ENCODE measurements at places on chromosomes 11 and 22.

DNA sequence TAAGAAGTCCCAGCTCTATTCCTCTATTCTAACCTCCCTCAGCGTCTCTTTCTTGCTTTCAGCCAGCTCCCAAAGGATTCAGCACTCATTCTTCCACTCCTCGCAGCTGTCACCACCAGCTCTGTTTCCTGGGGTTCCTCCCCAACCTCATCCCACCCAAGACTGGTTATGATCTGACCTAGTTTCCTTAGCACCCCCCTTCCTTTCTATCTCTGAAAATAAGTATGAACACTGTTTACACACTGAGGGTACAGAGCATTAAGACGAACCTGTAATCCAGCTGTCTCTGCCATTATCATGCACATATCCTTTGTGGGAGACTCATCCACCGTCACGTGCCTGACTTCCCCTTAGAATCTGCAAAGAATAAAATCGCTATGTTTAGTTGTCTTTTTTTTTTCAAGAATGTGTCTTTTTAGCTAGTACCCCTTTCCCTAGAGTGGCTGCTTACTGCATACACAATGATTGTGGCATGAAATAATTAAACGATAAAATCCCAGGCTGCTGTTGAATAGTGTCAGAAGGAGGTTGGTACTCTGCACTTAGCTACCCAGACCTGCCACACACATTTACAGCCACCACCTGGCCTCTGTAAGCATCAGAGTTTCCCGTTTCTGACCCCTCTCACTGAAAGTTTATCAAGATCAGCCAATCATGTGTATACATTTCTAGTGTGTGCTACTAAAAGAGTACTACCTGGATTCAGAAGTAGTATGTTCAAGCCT, 26.9 kb upstream of the CSTF3 start:
- DNase-seq, result peak; percentile 63

DNA sequence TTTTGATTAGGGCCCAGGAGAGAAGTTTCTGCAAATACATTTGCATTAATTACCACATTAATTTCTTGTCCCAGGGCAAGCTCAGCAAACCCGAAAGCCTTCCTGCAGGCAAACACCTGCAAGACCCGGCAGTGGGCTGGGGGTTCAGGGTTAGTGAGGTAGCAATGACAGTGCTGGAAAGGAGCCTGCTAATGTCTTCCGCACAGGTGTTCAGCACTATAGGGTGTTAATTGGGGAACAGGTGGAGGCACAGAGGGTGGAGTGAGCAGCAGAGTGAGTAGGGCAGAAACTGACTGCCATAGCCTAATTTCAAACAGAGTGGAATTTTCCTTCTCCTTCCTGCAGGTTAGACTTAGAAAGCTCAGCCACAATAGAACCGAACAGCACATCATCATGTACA, 50.9 kb upstream of the UBASH3B start:
- no peak for DNase-seq

DNA sequence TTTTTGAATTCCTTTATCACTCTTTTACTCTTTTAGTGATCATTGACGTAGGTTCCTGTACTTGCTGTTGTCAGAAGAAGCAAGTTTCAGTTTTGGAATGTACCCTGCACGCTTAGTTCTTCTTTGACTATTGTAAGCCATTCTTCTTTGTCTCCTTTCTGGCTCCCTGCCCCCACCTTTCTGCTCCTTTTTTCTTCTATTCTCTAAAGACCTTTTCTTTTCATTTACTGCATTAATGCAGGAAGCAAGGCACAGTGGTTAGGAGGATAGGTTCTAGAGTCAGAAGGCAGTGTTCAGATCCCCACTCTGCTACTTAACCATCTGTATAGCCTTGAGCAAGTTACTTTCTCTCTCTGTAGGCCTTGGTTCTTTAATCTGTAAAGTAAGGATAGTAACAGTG, 33.7 kb upstream of the RAG2 start:
- DNase-seq, result no peak

DNA sequence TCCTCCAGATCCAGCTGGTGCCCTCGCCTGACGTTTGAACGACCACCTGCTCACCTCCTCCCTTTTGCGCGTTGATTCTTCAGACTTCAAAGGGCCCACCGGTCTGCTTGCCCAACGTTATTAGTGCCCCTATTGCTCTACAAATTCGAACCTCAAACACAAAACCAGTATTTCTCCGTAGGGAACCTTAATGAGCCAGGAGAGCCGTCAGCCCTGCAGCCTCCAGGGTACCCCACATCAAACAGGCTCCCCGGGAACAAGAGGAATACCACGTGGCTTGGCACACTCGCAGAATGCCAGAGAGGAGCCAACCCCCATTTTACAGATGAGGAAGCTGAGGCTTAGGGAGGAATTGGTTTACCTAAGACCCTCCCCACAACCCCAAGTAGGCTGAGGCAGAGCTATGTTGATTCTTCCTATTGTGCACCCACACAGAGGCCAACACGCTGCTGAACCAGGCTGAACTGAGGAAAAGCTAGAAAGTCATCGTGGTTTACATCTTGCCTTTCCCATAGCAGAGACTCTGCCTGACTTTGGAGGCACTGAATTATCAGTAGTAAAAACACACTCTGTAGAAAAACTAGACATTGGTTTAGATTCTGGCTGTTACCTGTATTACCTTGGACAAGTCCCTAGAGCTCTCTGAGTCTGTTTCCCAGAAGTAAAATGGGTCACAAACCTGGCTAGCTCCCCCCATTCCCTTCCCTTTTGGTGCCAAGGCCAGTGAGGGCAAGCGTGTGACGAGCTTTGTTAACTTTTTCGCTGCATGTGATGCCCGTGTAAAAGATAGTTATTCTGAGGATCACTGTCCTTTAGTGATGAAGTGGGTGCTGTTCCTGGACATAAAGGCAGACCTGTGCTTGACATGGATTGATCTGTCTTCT, 764 bp downstream of the TKFC start:
- DNase-seq, result peak; percentile 37

GRCh38 chr11:62545437-62546243, 966 bp downstream of the AHNAK start:
- DNase-seq, result peak; percentile 48

DNA sequence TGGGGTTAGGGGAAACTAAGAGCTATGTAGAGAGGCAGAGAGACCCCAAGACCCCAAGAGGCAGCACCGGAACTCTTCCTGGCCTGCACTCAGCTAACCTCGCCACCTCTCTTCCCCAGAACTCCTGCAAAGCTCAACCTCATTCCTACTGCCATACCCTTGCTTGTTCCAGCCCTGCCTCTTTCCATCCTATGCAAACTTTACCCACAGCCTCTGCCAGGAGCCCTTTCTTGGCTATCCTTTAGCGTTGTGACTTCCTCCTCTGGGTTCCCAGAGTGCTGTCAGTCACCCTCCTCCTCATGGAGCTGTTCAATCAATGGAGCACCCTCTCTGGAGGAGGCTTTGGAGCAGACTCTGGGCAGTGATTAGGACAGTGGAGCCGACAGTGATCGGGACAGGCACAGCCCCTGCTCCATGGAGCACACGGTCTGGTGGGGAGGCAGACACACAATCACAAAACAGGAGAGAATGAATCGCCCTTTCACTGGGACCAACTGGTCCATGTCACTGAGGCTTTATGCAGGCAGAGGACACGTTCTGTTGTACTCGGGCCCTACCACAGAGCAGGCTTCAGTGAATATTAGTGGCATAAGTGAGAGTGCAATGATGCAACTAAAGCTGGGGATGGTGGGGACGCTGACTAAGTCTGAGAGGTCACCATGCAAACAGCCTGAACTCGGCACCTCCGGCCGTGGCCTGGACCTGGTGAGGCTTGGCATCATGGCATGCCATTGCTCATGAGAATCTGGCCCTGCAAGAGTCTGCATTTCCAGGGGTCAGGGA, 24.6 kb upstream of the P2RY2 start:
- no peak for DNase-seq

- DNase-seq, result no peak
Observed at GRCh38 chr22:49147171-49147570, 680.5 kb downstream of the BRD1 start.

DNA sequence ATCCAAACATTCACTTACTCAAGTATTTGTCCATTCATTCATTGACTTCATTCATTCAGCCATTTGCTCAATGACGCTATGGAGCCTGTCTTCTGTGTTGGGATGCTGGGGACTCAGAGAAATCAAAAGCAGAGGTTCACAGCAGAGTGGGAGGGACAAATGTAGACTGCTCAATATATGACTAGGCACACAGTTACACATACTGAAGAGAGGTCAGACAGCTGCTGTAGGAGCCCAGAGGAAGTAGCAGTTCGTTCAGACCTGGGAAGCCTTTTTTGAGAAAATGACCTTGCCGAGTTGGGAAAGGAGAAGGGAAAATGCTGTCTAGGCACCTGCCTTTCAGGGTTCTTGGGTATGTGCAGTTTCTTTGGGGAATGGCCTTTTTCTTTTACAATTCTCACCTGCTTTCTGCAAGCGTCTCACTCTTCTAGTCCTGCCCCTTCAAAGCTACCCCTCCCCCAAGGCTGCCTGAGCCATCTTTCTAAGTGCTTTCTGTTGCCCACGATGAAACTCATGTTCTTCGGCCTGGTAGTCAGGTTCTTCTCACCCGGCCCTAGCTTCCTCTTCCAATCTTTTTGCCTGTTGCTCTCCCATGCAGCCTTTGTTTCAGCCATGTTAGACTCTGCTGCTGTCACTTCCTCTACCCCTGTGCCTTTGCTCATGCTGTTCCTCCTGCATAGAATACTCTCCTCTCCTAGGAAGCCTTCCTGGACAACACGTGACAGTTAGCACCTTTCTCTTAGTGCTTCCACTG, 4.2 kb upstream of the UVRAG start:
- DNase-seq, result no peak

Measured in NCI-H82 (cell line).